ENCODE measurements at places on chromosomes 12 and 14.

DNA sequence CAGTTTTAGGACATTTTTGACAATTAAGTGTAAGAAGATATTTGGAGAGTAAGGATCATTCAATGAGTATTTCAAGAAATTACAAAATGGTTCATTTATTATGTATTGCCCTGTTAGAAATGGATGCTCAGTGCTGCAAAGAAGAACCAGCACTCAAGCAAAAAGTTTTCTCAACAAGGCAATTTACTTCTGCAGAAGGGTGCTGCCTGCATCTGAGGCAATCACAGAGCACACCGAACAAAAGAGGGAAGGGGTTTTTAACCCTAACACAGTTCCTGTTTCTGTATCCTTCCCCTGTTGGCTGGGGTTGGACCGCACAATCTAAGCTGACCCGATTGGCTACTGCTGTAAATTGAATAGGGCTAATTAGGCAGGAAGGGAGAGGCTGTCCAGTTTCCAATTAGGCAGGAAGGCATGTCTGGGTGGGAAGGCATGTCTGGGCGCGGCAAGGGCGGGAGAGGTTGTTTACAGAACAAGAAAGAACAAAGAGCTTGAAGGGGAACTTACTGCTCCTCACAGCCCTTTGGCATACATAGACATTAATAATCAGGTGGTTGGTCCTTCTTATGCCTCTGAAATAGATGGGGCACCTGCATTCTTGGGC lies 41.4 kb downstream of the SPTSSA start:
- no peak for DNase-seq

GRCh38 chr14:69574263-69574953 lies at the start of gene CCDC177:
Gene CCDC177, minus strand, starts transcription at chr14:69574871. Its CDS starts 1,249 bp downstream, at chr14:69573622.
- DNase-seq = no peak

GRCh38 chr12:109605599-109606228 lies 32.1 kb downstream of the MVK start:
- DNase-seq = no peak

DNA sequence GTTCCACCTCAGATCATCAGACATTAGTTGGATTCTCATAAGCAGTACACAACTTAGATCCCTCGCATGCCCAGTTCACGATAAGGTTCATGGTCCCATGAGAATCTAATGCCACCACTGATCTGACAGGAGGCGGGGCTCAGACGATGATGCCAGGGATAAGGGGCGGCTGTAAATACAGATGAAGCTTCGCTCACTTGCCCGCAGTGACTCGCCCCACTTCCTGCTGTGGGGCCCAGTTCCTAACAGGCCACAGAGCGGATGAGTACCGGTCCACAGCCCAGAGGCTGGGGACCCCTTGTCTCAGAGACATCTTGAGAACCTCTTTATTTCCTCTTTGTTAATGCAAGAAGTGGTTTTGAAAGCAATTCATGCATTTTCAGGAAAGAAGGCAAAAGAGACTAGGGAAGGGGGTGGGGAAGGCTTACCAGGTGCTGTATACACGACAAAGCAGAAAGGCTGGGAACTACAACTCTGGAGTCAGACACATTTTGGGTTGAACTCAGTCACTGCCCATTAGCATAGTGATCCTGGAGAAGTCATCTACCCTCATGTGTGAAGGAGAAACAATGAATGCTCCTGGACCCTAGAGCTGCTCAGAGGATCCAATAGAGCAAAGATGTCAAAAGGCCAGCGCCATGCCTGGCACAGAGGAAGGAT lies 68.7 kb downstream of the EID3 start:
- DNase-seq = peak; percentile 15

Measured in GF-D8 (cell line).